ENCODE measurements at places on chromosomes 5 and 9.

DNA sequence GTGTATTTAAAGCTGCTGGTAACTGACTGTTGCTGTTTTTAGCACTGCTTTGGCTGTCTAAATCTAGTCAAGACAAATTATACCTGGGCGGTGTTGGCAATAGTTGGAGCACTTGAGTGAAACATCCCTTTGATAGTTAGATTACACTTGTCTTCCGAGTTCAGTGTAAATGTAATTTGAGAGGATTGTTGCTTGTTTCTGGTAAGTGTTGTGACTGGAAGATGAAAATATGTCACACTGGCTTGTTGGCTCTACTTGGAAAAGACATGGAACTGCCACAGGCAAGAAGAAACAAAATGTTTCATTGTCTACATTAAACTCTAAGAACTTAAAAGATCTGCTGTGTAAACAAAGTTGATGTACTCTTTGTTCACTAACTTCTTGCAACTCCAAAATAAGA, 49.2 kb upstream of the PTPRD start:
- no peak for DNase-seq

DNA sequence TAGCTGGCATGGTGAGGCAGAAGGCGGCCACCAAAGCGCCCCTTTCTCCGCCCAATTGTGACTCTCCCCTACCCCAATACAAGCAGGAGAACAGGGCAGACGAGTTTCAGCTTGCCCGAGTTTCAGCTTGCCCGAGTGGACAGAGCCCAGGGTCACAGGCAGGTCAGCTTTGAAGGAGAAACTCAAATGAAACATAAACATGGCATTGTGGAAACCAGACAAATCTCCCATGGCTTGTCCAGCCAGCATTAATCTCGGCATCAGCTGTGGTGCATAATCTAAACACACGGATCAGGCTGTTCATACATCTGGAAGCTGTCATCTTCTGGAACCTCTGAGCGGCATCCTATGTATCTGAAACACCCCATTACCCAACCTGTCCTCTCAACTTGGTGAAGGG, 16.9 kb downstream of the PTCH1 start:
- no peak for DNase-seq

DNA sequence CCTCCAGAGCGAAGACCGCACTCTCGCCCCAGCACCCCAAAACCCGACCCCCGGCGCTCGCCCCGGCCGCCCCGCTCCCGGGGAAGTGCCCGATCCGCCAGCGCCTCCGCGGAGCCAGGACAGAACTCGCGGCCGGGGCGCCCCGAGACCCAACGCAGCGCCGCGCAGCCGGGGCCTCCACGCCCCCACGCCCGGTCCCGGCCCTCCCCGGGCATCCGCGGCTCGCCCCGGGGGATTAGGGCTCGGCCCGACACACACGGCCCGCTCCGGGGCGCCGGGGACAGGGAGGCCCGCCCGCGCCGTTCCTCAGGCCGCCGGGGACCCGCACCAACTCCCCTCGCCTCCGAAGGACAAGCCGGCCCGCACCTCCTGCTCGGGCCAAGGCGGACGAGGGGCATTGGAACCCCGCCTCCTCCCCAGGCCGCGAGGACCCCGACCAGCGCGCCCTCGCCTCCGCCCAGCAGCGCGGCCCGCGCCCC, 544 bp downstream of the FNBP1 start:
- DNase-seq: no peak

DNA sequence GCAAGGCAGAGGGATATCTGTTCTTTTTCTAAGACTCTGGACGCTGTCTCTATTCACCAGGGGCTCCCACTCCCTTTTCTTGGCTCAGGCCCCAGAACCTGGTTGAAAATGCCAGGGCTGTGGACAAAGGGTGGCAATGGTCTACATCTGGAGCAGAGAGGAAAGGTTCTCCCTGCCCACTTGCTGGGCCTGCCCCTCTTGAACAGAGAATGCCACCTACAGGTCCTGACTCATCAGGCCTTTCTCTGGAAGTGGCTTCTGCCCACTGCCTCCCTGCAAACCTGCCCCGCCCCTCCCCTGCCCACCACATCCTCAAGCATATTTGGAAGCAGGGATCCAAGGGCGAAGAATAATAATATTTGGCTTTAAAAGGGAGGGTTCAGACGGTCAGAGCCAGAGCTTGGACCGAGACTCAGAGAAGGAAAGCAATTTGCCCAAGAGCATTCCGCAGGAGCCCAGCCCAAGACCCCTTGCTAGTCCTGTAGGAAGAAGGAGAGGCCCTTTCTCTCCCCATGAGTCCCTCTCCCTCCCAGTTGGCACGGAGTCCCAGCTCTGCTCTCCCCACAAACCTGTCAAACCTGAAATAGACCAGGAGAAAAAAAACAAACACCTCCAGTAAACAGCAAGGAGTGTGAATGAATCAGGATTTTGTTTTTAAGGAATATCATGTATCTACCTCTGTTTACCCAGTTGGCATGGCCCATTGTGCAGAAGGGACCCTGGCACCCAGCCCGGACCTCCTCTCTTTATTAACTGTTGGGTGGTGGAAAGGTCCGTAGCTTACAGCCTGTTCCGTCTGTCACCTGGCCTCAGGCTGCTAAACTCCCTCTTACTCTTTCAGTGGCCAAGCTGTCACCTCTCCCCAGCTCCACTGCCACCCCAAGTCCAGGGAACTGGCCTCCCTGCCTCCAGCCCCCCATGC, 37.7 kb upstream of the STXBP1 start:
- DNase-seq: no peak

- DNase-seq: no peak
These were observed 106.6 kb downstream of the DENND1A start for GRCh38 chr9:123823194-123823947.

GRCh38 chr9:121721770-121722169, 70.3 kb downstream of the DAB2IP start:
- DNase-seq: no peak

DNA sequence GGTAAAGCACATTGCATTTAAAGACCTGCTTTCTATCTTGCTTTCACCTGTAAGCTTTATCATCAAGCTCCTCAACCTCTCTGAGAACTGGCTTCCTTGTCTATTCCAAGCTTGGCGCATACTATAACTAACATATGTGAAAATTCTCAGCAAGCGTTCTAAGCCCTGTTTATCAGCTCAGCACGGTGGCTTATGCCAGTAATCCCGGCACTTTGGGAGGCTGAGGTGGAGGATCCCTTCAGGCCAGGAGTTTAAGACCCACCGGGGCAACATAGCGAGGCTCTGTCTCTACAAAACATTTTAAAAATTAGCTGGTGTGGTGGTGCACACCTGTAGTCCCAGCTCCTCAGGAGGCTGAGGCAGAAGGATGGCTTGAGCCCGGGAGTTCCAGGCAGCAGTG, 1.6 kb upstream of the ATP6V0E1 start:
- no peak for DNase-seq

DNA sequence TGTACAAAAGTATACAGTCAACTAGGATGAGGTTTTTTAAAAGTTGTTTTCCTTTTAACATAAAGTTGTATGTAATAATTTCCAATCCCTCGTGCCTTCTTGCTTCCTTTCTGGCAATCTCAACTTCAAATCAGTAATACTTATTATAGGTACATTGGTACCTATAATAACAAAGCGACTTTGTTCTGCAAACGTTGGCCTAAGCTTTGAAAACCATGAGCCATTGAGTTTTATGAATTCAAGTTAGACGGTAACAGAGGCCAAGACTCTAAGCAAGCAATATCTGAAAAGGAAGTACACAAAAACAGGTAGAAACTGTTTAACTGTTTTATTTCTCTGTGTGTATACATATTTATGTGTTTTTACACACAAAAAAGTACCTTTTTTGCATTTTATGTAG, 135.2 kb upstream of the GRHPR start:
- no peak for DNase-seq

- DNase-seq: no peak
These were observed 349.6 kb downstream of the PDE4D start for GRCh38 chr5:59543821-59544442.

DNA sequence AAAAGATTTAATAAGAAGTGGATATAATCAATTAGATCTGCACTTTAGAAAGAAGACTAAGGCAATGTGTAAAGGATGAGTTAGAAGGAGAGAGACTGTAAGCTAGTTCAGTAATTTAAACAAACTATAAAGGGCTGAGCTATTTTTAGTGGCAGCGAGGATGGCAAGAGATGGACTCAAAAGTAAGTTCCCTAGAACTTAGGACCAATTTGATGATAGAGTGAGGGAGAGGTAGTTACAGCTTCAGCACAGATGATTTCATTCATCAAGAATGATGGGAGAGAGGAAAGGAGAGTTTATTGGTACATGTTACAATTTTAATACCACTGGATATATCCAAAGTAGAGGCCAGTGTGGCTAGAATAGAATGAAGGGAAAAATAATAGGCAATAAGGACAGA, 19.1 kb downstream of the NADK2 start:
- DNase-seq: no peak

DNA sequence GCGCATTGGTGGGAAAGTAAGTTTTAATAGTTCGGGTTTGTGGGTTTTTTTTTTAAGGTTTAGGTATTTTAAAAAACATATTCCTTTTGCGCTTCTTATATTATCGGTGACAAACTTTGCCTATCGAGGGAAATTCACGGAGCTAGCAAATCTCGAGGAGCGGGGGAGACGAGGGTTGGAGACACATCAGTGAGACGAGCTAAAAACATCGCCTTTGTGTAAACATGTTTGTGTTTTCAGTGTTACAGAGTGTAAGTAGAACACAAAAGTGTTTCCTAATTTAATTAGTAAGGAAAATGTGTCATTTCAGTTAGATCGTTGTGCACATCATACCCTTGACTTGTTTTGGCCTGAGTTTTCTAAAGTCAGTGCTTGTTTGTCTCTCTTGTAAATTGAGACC, 945 bp downstream of the BTF3 start:
- no peak for DNase-seq

DNA sequence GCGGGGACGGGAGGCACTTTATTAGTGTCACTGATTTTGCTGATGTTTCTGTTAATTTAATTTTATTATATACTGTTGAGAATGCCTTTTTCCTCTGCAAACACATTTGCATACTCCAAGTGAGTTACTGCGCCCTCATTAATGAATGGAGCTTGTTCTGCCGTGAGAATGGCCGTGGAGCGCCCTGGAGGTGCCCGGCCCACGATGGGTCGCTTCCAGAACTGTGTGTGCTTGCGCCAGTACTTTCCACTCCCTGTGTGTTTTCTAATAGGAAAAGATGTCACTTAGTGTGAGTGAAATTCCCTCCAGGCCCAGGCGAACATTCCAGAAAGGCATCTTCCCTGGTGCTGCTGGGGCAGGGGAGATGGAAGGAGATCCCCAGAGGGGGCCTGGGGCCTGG, 30.1 kb downstream of the NDUFS6 start:
- no peak for DNase-seq

- DNase-seq: no peak
These were observed 581.8 kb upstream of the WWC1 start for GRCh38 chr5:167709625-167710024.

DNA sequence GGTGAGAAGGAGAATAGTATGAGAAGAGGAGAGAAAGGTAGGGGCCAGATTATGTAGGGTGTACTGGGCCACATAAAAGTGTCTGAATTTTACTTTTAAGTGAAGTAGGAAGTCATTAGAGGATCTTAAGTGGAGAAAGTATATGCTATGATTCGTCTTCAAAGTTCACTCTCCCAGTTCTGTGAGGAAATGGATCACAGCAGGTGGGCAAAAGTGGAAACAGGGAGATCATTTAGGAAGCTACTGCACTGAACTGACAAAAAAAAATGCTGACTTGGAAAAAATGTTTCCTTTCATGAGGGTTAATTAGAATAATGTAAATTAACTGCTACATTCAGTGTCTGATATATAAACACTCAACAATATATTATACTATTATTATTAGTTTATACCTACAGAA, 2.4 kb downstream of the KIF24 start:
- DNase-seq: no peak

- no peak for DNase-seq
These were observed 744 bp downstream of the TARS1 start for GRCh38 chr5:33441241-33442177.

- DNase-seq: no peak
These were observed at the start of gene SARDH for GRCh38 chr9:133737774-133738639. SARDH (minus strand) TSS chr9:133738352; CDS start chr9:133734173, 4,179 bp downstream.

DNA sequence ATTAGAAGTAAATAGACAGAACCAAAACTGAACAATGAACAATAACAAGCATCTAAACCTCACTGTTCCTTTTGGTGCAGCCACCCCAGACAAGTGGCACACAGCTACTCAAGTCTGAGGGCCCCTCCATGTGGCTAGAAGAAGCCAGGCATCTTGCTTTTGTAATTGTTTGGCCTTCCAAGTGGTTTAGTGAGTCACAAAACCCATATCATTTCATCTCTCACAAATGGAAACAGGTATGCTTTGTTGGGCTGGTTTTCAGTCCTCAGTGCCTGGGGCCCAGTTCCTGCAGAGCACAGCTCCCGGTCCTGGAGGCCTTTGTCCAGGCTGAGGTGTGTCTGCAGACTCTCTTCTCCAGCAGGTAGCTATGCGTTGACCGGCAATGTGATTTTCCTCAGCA, 16.7 kb downstream of the PRLR start:
- DNase-seq: no peak

- DNase-seq: no peak
These were observed 461.1 kb downstream of the ACTL7B start for GRCh38 chr9:108394726-108395125.

- DNase-seq: no peak
These were observed 52.6 kb upstream of the RUFY1 start for GRCh38 chr5:179497636-179498340.

DNA sequence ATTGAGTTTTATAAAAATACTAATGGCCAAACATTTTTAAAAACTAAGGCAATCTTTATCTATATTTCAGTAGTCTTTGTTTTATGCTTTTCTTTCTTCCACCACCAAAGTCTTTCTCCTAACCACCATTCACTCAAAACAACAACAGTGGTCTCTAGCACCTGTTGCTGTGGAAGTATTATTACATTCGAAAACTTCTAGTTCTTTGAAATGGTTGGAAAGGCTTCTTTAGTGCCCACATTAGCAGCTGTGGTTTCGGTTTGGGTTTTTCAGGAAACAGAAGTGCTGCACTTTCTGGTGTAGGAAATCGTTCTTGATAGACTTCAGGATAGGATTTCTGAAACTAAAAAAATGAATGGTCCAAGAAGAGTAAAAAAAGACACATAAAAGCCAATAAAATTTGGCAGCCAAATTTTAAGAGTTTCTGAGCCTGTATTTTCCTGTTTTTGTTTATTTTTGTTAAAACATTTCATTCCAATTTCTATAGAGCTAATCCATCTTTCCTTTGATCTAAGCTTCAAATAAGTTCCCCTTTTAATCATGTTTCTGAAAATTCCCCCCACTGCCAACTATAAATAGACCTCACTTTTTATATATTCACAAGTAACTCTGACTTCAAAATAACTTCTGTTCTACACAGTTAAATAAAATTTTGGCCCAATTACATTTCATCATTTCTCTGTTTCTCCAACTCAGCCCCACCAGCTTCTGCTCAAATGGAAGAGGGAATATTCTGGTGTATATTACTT, 102.2 kb downstream of the DEPDC1B start:
- DNase-seq: no peak

DNA sequence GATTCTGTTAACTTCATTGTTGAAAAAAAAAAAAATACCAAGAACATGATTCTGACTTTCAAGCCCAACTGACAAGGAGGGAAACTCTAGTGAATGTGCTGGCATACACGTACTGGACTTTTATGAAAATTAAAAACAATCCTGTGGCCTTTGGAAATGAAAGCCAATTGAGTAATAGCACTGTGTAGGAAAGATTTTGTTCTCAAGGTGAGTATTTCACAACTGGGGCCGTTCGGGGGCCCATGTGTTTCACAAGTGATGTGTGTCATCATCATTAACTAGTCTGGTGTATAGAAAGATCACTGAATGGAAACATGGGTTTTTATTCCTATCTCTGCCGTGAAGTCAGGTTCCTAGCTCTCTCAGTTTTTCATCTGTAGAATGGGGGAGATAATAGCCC, 605.0 kb upstream of the CLINT1 start:
- DNase-seq: no peak

Measured in NCI-H187 treated with DMSO at 0.1 percent for 48 hours (cell line).